G401 (cell line): ENCODE measurements at places on chromosomes 2 and 18. TPM values are rescaled to one million over a fixed set of nuclear protein-coding genes. Genes with fewer than 3 reads are reported as not detected.

HEATR5B gene
- total RNA-seq, result 7.9 and 8.2 TPM in 2 replicates

- peak; percentile 43 for DNase-seq
Measured at GRCh38 chr2:52976143-52976949, 791.3 kb upstream of the CHAC2 start.

DNA sequence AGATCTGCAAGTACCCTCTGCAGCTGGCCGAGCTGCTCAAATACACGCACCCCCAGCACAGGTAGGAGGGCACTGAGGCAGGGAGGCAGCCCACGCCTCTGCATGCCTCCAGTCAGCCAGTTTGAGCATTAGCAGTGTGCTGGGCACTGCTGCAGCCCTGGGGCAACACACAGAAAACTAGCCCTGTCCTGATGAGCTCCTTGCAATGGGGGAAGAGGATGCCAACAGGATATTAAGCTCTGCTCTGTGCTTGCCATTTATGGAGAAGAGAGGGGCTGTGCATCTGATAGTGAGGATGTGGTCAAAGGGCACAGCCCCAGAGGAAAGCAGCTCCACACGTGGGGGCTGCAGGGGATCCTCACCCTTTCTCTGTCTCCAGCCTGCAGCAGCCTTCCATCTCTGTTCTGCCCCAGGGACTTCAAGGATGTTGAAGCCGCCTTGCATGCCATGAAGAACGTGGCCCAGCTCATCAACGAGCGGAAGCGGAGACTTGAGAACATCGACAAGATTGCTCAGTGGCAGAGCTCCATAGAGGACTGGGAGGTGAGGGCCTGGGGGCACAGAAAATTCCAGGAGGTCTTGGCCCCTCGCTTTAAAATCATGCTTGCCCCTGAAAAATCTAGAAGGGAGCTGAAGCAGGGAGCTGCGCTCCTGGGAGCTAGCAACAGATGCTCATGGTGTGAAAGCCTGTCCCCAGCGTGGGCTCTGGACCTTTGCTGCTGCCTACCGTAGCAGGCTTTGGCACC, 51.7 kb downstream of the FAM168B start:
- no peak for DNase-seq

GRCh38 chr2:134728163-134728562, 9.4 kb upstream of the TMEM163 start:
- DNase-seq, result no peak

- no peak for DNase-seq
Measured at GRCh38 chr18:23260926-23261590, 125.8 kb downstream of the CABLES1 start.
